ENCODE measurements at places on chromosomes 2 and 18. TPM values are rescaled to one million over a fixed set of nuclear protein-coding genes. Genes with fewer than 3 reads are reported as not detected.

The CTNNA2 gene
- not detected for total RNA-seq

The GALNT13 gene
- total RNA-seq, result 0.87 TPM

The MAP2 gene
- total RNA-seq, result 13.4 TPM

The LAPTM4A gene
- 159 TPM for total RNA-seq

The SPIRE1 gene
- 40.9 TPM for total RNA-seq

The UNC80 gene
- not detected for total RNA-seq

Data from uterine smooth muscle cell (primary cell).